ENCODE measurements at places on chromosomes 16 and 17. TPM values are rescaled to one million over a fixed set of nuclear protein-coding genes. Genes with fewer than 3 reads are reported as not detected.

HOXB5 gene
- polyA plus RNA-seq, result 9.4 TPM

KRT20 gene
- not detected for polyA plus RNA-seq

TBC1D3C gene
- not detected for polyA plus RNA-seq

SPATA32 gene
- not detected for polyA plus RNA-seq

TEX14 gene
- 0.02 TPM for polyA plus RNA-seq

TMC5 gene
- polyA plus RNA-seq, result not detected

HOXB1 gene
- polyA plus RNA-seq, result not detected
